ENCODE measurements at places on chromosomes 12 and 14. TPM values are rescaled to one million over a fixed set of nuclear protein-coding genes. Genes with fewer than 3 reads are reported as not detected.

Gene PTCSC3
- total RNA-seq: not detected

Gene TTC9
- total RNA-seq: 1.2 TPM

GRCh38 chr12:81143057-81143456, 65.2 kb downstream of the ACSS3 start:
- DNase-seq: no peak

Gene TMEM19
- total RNA-seq: 17.3 TPM

Measured in omental fat pad (tissue), 4 donors.